ENCODE measurements at places on chromosomes 6 and 20. TPM values are rescaled to one million over a fixed set of nuclear protein-coding genes. Genes with fewer than 3 reads are reported as not detected.

Gene CLPSL2
- not detected for total RNA-seq

Gene TMEM170B
- total RNA-seq, result 1.6 TPM

Gene PCIF1
- total RNA-seq, result 52.0 TPM

Gene PROKR2
- not detected for total RNA-seq

Gene LTA
- not detected for total RNA-seq

Gene FOXF2
- 10.2 TPM for total RNA-seq

DNA sequence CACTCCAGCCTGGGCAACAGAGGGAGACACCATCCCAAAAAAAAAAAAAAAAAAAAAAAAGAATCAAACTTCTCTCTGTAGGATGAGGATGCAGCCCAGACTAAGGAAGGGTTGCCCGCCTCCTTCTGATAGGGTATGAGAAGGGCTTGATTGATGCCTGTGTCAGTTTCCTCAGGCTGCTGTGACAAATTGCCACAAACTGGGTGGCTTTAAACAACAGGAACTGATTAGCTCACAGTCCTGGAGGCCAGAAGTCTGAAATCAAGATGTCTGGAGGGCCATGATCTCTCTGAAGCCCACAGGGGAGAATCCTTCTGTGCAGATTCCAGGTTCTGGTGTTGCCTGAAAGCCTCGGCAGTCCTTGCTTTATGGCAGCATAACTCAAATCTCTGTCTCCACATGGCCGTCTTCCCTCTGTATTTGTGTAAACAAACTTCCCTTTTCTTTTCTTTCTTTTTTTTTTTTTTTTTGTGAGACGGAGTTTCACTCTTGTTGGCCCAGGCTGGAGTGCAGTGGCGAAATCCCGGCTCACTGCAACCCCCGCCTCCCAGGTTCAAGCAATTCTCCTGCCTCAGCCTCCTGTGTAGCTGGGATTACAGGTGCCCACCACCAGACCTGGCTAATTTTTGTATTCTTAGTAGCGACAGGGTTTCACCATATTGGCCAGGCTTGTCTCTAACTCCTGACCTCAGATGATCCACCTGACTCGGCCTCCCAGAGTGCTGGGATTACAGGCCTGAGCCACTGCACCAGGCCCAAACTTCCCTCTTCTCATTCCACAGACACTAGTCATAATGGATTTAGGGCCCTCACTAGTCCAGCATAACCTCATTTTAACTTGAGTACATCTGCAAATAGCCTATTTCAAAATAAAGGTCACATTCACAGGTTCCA lies 11.2 kb upstream of the CDK19 start:
- DNase-seq, result no peak

DNA sequence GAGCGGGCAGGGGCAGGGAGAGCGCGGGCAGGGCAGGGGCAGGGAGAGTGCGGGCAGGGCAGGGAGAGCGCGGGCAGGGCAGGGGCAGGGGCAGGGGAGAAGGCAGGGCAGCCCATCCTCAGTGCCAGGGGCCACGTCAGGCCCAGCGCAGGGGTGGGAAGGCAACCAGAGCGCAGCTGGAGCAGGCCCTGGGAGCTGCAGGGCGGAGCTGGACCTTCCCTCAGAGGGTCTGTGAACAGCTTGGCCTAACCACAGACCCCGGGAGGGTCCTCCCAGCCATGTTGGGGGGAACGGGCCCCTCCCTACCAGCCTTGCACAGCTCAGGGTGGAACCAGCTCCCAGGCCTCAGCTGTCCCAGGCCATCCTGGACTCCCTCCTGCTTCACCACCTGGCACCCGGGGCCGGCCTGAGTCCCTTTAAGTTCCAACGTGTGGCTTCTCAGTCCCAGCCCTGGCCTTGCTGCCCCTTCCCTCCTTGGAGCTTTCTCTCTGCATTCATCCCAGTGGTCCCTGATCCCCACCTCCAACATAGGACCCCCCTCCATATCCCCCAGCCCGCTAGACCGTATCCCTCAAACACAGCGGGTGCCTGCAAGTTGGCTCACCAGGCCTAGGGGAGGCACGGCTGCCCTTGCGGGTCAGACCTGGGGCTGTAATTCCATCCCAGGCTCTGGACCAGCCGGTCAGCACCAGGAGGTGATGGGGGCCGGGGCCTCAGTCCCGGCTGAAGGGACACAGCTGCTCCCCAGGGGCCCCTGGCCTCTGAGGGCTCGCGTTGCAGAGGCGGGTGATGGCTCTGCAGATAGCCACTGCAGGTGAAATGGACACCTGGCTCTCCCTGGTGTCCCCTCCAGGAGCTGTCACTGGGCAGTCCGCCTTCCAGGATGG lies 5.6 kb upstream of the ZBTB46 start:
- no peak for DNase-seq

- no peak for DNase-seq
Observed at GRCh38 chr6:52969359-52969758, 25.7 kb downstream of the GSTA4 start.

GRCh38 chr6:125746731-125747588 lies 2.5 kb upstream of the HEY2 start:
- DNase-seq, result peak; percentile 71

GRCh38 chr20:62572980-62573379 lies 69.3 kb upstream of the SLCO4A1 start:
- no peak for DNase-seq

DNA sequence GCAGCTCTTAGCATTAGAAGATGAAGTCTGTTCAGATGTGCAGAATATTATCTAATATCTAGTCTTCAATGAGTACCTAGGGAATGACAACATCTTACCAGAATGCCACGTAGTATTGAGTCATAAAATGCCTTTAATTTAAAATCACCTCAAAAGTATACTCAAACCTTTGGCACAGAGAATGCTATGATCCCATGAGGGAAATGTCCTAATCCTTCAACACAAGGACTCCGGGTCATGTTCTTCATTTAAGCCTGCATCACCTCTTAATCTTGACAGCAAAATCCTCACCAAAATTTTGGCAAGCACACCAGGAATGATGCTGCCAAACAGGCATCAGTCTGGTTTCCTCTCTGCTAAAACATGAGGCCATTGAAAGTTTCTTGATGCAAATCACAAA lies 23.6 kb upstream of the MARCKS start:
- DNase-seq, result no peak

GRCh38 chr20:22931653-22932608 lies 103.2 kb upstream of the SSTR4 start:
- DNase-seq, result peak; percentile 13

GRCh38 chr6:47483516-47483852 lies 5.9 kb downstream of the CD2AP start:
- no peak for DNase-seq
